Endothelial cell (in vitro differentiated cells): ENCODE measurements at places on chromosomes 5 and 9.

GRCh38 chr5:176675676-176676360, 28.5 kb downstream of the TSPAN17 start:
- peak; percentile 54 for DNase-seq

DNA sequence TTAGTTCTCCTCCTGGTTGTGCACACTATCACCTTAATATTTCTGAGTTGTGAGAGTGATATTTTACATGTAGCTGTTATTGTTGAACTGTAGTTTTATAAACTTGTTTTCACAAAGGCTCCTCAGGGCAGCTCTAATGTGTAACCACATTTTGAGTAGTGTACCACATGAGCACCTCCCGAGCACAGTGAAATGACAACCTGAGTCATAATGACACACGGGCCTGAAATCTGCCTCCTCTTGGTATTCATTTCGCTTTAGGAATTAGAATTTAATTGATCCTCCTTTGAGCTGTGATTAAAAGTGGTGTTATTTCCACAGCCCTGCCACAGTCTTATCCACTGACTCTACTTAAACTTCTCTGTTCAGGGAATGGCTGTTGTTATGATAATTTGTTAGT, 7.9 kb downstream of the MTRR start:
- no peak for DNase-seq

- no peak for DNase-seq
These were observed 188.8 kb upstream of the PAPPA start for GRCh38 chr9:115964710-115965347.

GRCh38 chr5:134647750-134648424, 698 bp upstream of the SEC24A start:
- no peak for DNase-seq

- no peak for DNase-seq
These were observed 56.9 kb downstream of the ANKRD55 start for GRCh38 chr5:56176155-56176798.

DNA sequence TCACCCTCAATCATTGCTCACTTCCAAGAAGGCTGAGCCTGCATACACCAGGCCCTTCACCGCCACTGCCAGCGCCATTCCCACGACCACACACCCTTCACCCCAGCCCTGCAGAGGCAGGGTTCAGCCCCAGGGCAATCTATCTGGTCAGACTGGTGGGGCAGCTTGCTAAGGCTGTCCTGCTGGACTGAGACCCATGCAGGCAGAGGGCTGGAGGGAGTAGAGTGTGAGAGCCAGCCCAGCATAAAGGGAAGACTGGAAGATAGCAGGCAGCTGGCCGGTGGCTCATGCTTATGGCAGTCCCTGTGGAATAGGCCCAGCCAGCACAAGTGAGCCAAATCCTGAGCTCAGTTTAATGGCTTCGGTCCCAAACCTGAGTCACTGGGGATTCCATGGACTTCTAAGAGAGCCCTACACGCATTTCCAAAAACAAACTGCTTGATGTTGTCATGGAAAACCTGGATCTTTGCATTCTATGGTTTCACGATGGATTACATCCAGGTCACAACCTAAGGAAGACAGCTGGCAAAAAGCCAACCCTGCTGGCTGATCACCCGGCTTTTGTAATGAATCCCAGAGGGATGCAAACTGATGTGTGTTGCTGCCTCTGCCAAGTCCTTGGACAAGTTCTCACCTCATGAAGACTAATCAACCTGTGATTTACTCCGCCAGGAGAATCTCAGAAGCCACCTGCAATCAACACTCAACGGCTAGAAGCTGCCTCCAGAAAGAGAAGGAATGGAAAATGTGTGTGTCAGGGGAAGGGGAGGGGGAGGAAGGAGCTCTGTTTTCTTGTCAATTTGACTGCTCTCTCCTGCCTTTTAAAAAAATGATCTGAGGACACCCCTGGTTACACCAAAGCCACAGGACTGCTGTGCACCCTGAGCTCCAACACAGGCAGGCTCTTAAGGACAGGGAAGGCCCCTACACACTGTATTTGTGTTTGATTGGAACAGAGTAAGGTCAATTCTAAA, 143.6 kb downstream of the LHFPL2 start:
- DNase-seq, result no peak

- DNase-seq, result no peak
These were observed 244.5 kb downstream of the NR2F1-AS1 start for GRCh38 chr5:93336330-93337110.

- no peak for DNase-seq
These were observed 59.6 kb downstream of the ARHGAP26 start for GRCh38 chr5:142829801-142830220.

GRCh38 chr9:109861918-109862317, 81.9 kb downstream of the PALM2AKAP2 start:
- DNase-seq, result no peak

DNA sequence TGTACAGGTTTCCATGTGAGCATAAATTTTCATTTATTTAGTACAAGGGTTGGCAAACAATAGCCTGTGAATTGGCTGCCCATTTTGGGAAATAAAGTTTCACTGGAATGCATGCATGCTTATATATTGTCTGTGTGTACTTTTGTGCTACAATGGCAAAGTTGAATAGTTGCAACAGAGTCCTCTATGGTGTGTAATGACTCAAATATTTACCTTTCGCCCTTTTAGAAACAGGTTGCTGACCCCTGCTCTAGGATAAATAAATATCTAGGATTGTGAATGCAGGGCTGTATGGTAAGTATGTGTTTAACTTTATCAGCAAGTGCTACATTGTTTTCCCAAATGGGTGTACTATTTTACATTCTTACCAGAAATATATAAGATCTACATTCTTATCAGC, 47.2 kb downstream of the XRCC4 start:
- DNase-seq, result no peak

DNA sequence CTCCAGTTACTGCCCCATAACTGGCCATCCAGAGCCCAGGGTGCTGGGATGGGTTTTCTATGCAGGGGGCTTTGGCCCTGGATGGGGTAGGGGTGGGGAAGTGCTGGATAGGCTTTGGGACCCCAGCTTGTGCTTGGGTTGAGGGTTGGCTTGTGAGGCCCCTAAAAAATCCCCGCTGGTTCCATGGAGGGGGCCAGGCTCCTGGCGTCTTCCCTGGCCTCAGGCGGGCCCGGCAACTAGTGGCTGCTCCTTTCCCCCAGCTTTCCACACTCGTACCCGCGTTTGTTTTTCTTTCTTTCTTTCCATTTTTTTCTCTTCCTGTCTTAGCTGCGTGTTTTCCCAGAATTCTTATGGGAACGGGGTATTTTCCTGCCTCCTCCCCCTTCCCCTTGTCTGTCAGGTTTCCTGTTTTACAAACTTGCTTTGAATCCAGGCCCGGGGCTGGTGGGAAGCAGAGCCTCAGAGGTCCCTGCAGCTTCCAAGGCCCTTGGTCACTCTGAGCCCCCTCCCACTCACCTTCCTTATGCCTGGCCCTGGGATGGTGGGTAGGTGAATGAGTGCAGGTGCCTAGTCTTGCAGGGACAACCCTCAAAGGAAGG, 40.2 kb downstream of the RGS3 start:
- peak; percentile 41 for DNase-seq

DNA sequence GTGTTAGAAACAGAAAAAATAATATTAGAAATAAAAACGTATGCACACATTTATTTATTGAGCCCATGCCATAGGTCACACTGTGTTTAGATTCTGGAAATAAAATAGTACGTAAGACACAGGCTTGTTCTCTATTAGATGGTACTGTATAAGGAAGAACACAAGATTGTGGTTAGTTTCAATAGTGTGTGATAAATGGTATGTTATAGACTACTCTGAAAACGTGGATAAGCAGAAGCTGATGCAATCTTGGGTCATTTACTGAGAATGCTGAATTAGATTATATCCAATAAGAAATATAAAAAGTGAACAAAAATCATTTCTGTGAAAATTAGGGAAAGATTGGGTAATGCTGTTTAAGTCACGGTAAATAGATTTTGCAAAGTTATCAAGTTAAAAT, 1456.4 kb upstream of the ACO1 start:
- DNase-seq, result no peak

- no peak for DNase-seq
These were observed 192.4 kb downstream of the HSPA4 start for GRCh38 chr5:133244242-133244641.

GRCh38 chr5:35297755-35298154, 67.5 kb upstream of the PRLR start:
- DNase-seq, result no peak

GRCh38 chr5:168346417-168346816, 55.0 kb downstream of the WWC1 start:
- no peak for DNase-seq

GRCh38 chr9:82923912-82924605, 138.9 kb downstream of the RASEF start:
- no peak for DNase-seq

- DNase-seq, result no peak
These were observed 13.3 kb upstream of the GLRX start for GRCh38 chr5:95835682-95836385.

DNA sequence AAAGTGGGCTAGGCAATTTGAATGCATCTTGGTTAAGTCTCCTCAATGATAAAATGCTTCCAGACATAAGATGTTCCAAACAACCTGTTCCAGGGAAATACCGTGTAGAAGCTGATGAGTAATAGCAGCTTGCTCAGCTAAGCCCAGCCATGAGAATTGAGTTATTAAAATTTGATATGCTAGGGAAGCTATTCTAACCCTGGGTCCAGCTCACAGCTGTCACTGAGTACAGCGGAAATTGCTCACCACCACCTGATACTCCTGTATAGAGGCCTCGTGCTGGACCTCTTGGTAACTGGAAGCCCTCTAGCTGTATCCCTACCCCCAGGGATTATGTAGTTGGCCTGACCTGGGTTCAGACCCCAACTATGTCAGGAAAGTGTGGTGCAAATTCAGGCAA, 521.3 kb upstream of the TRPC7 start:
- DNase-seq, result no peak

DNA sequence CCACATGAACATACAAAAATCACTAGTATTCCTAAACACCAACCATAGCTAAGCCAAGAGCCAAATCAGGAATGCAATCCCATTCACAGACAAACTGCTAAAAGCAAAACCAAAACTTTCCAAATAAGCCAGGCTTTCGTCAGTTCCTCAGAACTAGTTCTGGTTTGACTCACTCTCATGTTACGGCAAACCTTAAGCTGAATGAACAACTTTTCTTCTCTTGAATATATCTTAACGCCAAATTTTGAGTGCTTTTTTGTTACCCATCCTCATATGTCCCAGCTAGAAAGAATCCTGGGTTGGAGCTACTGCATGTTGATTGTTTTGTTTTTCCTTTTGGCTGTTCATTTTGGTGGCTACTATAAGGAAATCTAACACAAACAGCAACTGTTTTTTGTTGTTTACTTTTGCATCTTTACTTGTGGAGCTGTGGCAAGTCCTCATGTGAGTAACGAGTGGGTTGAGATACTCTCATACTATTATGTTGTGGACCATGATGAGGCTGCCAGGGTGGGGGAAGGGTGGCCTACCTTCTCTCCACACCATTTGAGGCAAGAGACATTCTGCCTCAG, at the start of gene PDCD1LG2:
PDCD1LG2 (plus strand) TSS at position 172 of the 572 bp plus-strand sequence. CDS start 12,016 bp downstream, outside the sequence.
- no peak for DNase-seq

- no peak for DNase-seq
These were observed 29.2 kb upstream of the SEMA4D start for GRCh38 chr9:89527084-89527483.

DNA sequence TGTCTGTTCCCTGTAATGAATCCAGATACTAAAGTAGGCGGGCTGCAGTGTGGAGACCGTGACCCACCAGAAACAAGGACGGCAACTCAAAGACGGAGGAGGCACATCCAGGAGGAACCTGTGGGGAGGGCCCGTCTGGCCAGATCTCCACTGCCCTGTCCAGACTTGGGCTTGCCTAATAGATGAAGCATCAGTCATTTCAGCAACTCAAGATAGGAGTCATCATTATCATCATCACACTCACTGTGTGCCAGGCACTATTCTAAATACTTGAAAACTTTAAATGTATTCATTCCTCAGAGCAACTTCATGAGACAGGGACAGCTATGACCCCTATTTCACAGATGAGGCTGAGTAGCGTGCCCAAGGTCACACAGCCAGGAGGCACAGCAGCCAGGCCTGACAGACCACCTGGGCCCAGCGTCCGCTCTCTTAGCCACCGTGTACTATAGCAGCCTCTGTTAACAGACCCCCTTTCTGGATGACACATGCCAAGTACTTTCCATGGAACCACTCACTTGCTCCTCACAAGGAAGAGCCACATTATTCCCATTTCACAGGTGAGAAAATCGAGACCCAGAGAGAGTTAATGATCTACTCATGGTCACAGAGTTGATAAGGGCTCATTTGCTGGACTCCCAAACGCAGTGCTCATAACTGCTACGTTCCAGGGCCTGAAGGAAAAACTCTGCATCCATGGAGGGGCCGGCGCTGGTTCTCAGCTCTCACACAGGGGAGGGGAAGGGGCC, 4.9 kb upstream of the IL4 start:
- no peak for DNase-seq
